Esophagus muscularis mucosa (tissue), 4 donors: ENCODE measurements at places on chromosomes 5 and 9. TPM values are rescaled to one million over a fixed set of nuclear protein-coding genes. Genes with fewer than 3 reads are reported as not detected.

- no peaks in the 10 kb centered on the region for H3K27me3 ChIP-seq
- H3K4me3 ChIP-seq: no peak overlapping the region
- H3K4me1 ChIP-seq: peaks cover 7% of the 10 kb centered on the region
- H3K27ac ChIP-seq: no peak overlapping the region
Measured at GRCh38 chr9:116647515-116647809, 39.6 kb upstream of the TRIM32 start.

DNA sequence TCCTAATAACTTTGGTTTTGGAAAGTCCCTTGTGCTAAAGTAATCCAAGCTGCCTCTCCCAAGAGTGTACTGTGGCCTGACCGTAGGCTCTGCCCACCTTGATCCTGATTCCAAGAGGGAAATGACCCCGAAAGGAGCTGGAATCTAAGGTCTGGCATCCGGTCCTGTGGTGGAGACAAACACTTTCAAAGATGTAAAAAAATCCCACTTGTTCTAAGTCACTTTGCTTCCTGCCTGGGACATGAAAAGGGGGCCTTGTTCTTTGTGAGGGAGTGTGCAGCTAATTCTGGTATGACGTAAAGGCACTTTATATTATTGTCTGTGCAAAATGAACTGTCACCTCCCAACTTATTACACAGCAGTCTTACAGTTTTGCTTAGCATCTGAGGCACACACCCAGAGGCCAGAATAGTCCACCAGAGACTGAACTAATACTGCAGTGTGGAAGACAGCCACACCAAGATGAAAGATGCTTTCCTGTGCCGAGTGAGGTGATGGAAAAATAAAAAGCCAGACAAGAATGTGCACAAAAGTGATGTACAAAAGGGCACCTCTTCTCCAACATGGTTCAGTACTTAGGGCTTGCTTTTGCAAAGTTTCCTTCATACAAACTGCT lies 128.7 kb downstream of the SLC12A2 start:
- H3K4me3 ChIP-seq: no peak overlapping the region
- no peak overlapping the region for H3K27ac ChIP-seq
- no peak for DNase-seq
- no peaks in the 10 kb centered on the region for H3K27me3 ChIP-seq
- peaks cover 4% of the 10 kb centered on the region for H3K4me1 ChIP-seq

DNA sequence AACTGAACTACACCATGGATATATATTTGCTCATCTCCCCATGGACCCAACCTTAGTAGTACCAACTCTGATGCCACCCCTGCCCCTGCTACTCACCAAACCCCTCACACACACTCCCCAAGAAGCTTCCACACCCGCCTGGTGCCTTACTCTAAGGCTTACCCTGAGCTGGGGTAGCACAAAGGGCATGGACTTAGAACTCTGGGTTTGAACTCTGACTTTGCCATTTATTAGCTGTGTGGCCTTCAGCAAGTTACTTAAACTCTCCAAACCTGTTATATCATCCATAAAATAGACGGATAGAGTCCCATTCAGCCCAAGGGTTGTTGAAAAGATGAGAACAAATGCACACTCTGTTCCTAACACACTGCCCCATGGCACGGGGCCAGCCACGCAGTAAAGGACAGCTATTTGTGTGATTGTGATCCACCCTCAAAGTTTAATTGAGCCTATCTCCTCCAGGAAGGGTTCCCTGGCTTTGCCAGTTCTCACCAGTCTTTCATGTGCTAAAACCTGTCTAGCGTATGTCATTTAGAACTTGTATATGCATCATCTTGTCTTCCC lies 111.0 kb downstream of the KLHL3 start:
- no peak for DNase-seq
- H3K4me3 ChIP-seq: no peak overlapping the region
- peaks cover 2% of the 10 kb centered on the region for H3K36me3 ChIP-seq
- H3K4me1 ChIP-seq: peaks cover 9% of the 10 kb centered on the region
- H3K27me3 ChIP-seq: no peaks in the 10 kb centered on the region
- no peak overlapping the region for H3K27ac ChIP-seq

DNA sequence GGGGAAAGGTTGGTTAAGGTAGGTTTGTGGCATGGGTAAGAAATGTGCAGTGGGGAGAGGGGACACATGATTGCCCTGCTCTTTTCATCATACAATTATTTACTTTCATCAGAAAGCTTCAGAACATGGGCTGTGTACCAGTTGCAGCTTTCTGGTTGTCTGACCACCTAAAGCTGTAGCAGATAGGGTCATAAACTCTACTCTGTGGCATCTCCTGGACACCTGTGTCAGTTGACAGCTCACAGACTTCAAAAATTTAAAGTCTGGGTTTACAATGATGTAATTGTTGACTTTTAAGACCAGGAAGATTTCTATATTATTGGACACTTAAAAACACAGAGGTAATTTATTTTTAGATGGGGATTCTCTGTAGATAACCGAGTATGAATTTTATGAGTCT lies 222.7 kb upstream of the PRR16 start:
- no peaks in the 10 kb centered on the region for H3K36me3 ChIP-seq
- no peak overlapping the region for H3K4me3 ChIP-seq
- H3K27me3 ChIP-seq: no peaks in the 10 kb centered on the region
- no peak for DNase-seq
- H3K4me1 ChIP-seq: no peaks in the 10 kb centered on the region

Gene RRAGA
- total RNA-seq: 94.3 TPM
